Fibroblast of villous mesenchyme (primary cell): ENCODE measurements at places on chromosomes 12 and 14. TPM values are rescaled to one million over a fixed set of nuclear protein-coding genes. Genes with fewer than 3 reads are reported as not detected.

DNA sequence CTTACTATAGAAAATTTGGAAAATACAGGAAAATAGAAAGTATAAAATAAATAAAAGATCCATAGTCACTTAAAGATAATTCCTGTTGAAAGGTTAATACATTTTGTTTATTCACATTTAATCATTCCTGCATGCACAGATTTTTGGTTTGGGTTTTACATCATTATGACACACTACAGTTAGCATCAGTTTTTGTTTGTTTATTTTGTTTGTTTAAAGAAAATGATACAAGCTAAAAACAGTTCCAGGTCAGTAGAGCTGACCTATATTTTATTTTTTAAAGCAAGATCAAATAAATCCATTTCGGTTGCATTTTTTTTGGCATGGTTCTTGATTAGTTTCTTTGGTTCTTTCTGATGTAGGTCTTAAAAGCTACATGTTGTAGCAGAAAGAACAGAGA is 68.8 kb upstream of the CCDC91 start:
- no peak for DNase-seq

- no peak for DNase-seq
Measured at GRCh38 chr14:24071836-24072430, 571 bp downstream of the CPNE6 start.

DNA sequence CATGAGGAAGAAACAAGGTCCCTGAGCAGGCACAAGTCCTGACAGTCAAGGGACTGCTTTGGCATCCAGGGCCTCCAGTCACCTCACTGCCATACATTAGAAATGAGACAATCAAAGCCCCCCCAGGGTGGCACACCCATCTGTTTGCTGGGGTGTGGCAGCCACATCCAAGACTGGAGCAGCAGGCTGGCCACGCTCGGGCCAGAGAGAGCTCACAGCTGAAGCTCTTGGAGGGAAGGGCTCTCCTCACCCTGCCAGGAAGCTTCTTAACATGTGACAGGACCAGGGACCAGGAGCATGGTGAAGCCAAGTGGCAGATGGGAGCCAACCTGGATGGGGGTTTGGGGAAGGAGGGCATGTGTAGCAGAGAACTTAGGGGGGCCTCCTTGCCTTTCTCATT is 10.0 kb downstream of the CACNB3 start:
- no peak for DNase-seq

- DNase-seq: no peak
Measured at GRCh38 chr12:104002686-104003085, 37.0 kb downstream of the TDG start.

DNA sequence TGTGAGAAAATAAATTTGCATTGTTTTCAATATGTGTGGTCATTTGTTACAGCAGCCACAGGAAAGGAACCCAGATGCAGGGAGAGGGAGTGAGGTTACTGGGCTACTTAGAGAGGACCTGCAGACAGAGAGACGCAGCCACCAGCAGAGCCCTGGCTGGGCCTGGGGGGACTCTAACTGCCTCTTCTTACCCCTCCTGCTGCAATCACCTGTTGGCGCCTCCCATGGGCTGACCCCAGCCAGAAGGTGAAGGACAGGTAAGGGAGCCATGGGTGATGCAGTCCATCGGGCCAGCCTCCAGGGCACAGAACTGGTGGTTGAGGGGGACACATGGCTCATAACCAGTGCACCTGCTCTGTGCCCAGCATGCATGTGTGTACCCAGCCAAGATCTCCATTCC is 15.8 kb upstream of the RBM19 start:
- DNase-seq: no peak

DNA sequence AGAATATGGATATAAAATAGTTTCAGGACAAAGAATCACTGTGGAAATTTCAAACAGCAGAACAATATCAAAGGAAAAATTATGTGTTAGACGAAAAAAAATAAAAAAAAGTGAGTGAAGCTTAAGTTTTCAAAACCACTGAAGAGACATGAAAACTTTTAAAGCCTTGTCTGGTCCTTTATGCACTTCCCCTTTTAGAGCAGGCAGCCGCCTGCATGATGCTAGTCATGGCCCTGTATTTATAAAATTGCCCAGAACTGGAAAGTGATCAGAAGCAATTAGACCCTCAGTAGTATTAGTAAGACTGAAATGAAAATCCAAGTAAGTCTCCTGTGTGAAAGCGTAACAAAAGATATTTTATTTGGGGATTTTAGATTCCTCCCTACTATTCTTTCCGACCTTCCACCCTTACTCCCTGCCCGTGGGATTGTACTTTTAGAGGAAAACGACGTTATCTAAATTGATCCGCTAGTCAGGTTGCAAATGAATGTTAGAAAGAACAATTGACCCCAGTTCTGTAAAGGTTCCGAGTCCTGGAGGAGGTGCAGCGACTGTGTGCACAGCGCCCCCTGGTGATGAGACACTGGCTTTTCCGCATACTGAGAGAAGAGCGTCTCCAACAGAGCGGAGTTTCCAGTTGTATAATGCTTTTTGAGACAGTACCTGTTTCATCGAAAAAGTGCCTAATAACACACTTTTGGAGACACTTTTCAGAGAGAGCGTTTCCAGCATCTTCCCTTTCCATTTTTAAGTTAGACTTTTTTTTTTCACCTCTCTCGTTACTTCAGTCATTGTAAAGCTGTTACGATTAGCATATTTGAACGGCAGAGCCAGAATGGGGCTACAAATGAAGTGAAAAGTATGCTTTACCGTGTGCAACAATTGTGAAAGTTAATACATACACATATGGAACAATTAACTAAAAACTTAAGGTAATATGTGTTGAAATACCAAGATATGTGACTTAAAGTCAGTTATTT is 12.4 kb downstream of the MGST1 start:
- DNase-seq: peak; percentile 68

DNA sequence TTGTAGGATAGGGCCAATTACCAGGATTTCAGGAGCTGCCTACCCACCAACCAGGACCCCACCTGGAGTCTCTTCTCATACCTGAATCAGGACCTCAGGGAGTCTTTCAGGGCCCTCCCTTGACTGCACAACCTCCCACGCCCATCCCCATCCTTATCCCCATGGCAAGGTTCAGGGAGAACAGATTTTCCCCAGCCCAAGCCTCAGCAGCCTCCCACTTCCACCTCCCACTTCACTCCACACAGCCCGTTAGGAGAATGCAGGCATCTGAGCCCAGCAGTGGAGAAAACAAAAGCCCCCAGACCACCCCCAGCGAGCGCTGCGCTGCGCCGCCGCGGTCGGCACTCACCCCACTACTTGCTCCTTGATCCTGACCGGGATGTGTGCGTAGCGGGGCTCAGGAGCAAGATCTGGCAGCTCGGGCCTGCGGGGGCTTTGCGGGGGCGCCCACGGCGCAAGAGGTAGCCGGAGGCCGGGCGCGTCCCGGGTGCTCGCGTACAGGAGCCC is 1.4 kb downstream of the B4GALNT1 start:
- DNase-seq: no peak

DNA sequence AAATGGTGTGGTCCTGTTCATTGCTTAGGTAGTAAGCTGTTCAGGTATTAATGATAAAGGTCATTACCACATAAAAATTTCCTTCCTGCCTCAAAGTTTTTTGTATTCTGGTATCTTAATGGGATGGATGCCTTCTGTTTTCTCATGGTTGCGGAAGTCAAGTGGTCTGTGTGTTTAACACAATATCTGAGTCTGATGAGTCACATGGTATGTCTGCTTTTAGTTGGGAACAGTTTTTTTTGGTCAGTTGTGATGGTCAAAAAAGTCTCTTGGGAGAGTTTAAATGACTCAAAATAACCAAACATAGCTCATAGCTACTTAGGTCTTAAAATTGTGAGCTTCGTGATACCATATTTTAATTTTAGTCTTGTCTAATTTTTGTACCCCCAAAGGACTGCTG is 40.7 kb downstream of the STK38L start:
- DNase-seq: peak; percentile 83

DNA sequence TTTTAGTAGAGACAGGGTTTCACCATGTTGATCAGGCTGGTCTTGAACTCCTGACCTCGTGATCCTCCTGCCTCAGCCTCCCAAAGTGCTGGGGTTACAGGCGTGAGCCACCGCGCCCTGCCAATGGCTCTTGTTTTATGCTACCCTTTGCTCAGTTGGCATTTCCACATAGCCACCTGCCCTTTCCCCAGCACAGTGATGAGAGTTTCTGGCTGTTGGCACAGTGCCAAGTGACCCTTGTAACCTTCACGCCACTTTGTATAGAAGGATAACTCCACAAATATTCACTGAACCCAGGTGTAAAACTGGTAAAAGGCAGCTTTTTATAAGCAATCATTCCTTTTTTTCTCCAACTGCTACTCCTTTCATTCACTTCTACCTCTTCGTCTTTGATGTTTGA is 18.5 kb upstream of the CCDC175 start:
- no peak for DNase-seq

- peak; percentile 82 for DNase-seq
Measured at GRCh38 chr12:77943466-77943865, 112.8 kb downstream of the NAV3 start.

GRCh38 chr12:68901551-68901950 is 31.4 kb downstream of the CPM start:
- no peak for DNase-seq

DNA sequence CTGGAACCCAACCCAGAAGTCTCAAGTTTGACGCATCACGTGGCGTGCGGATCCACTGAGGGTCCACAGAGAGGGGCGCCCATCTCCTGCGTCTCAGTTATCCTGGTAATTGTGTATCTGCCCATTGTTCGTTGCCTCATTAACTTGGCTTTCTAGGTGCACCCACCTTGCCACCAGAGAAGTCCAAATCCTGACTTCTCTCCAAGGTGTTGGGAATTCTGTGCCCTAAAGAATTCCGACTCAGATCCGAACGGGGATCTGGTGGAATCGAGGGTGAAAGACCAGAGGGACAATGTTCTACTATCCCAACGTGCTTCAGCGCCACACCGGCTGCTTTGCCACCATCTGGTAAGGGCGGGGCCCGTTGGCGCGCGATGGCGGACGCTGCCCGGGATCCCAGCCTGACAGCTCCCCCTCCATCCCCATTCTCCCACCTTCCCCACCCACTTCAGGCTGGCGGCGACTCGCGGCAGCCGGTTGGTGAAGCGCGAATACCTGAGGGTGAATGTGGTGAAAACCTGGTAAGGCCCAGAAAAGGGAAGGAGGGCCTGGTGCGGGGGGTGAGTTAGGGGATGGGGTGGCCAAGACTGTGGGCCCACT is 481 bp downstream of the REC8 start:
- DNase-seq: no peak

DNA sequence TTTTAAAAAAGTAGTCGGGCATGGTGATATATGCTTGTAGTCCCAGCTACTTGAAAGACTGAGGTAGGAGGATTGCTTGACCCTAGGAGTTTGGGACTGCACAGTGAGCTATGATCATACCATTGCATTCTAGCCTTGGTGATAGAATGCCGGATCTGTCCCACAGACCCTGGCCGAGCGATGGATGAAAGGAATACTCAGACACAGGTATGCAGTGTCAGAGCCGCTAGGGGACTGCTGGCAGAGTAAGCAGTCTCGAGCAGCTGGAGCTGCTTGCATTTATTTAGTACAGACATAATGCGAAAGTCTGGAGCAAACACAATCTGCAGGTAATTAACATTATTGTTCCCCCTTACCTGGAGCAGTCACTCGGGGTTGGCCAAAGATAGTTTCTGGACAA is 18.6 kb downstream of the AICDA start:
- no peak for DNase-seq

Gene FLRT2
- total RNA-seq: 12.9 and 14.7 TPM in 2 replicates

Gene STAT6
- total RNA-seq: 81.5 and 81.6 TPM in 2 replicates

Gene CNOT2
- total RNA-seq: 119 and 186 TPM in 2 replicates

Gene PIWIL1
- total RNA-seq: not detected in 2 replicates
